ENCODE measurements at places on chromosomes 6 and 20. TPM values are rescaled to one million over a fixed set of nuclear protein-coding genes. Genes with fewer than 3 reads are reported as not detected.

DNA sequence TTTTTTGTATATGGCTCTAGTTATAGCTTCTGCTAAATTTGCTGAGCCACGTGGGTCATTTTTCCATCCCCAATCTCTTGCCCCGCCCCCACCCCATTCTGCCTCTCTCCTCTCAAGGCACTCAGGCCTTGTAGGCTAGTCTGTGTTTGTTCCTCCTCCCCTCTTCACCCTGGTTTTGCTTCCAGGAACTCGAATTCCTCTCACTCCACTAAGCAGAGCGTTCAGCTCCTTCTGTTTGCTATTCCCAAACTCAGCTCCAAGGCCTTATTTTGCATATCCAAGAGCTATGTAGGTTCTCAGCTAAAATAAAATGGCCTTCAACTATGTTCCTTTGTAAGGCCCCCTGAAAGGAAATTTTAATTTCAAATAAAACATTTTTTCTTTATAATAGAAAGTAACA is 1293.7 kb downstream of the EPHA7 start:
- no peak for DNase-seq

- peak; percentile 35 for DNase-seq
Observed at GRCh38 chr20:18138639-18139583, 1.2 kb downstream of the KAT14 start.

- DNase-seq = peak; percentile 22
Observed at GRCh38 chr6:89433252-89434149, 549 bp downstream of the ANKRD6 start.

DNA sequence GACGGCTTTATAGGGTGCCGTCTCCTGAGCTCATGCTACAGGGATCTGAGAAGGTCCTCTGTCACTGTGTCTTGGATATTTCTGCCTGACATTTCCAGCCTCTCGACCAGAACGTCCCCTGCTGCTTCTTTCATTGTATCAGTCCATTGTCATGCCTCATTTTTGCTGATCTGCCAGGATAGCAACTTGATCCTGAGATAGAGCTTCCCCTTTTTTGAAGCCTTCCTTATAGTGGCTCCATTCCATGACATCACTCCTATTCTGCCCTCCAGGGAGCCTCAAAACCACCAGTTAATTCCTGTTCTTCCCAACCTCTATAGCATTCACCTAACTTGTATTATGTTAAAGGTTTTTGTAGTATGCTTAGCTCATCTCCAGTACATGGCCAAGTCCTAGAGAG is 431.8 kb upstream of the NOX3 start:
- no peak for DNase-seq

- DNase-seq = no peak
Observed at GRCh38 chr6:70667256-70667710, 400 bp upstream of the SMAP1 start.

DNA sequence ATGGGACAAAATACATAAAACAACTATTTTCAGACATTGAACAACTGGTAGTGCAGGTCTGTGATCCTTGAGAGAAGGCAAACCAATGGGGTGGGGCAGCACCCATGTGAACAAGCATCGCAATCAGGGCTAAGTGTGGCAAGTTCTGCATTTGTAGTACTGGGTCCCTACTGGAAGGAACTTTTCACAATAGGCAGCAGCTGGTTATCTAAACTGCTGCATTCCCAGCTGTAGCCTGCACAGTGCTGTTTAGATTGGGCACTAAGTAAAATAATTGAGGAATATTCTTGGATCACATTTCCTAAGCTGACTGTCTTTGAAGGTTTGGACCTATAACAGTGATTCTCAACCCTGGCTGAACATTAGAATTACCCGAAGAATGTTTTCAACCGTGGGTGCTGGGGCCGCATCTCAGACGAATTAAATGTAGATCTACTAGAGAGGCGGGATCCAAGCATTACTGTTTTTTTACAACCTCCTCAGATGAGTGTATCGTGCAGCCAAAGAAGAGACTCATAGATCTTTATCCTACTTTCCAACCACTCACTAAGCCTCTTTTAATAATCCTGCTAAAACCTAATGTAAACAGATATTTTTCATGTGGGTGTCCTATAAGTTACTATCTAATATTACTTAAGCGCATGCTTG is 12.4 kb upstream of the MAP3K4 start:
- no peak for DNase-seq

- DNase-seq = no peak
Observed at GRCh38 chr6:35258858-35259193, 709 bp upstream of the ZNF76 start.

GRCh38 chr6:155439376-155439775 is 16.3 kb downstream of the NOX3 start:
- DNase-seq = no peak

GRCh38 chr6:72999995-73000394 is 225.3 kb downstream of the KHDC1L start:
- peak; percentile 93 for DNase-seq

- DNase-seq = no peak
Observed at GRCh38 chr20:57312138-57312537, 17.5 kb upstream of the SPO11 start.

- DNase-seq = no peak
Observed at GRCh38 chr20:49561806-49562205, 6.1 kb downstream of the PTGIS start.

DNA sequence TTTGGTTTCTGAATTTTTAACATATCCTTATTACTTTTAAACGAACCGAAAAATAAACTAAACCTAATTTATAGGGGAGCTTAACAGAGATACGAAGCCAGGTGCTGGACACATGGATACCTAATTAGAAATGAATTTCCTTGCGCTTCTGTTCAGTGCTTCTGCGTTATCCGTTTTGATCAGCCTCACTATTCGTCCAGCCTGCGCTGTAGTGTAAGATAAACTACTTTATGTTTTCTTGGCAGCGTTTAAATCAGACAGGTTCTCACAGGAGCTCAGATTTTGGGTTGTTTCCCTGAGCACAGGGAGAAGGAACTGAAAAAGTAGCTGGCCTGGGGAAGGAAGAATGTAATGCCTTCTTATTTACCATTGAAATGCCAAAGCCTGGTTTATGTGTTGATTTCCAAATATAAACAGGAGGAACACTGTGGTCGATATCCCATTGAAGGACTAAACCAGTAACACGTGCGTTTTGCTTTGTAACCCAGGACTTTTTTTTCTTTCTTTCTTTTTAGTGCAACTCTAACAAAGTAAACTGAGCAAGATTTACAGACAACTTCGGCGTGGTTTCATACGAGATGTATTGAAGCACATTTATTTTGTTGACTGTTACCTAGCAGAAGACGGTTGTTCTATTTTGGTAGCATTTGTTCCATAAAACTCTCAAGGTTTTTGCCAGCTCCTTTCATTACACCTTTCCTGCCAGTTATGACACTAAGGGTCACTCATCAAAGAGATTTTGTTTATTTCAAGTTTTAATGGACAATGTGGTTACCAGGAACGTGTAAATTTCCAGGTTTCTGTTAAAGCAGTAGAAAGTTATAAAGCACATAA is 214.8 kb upstream of the HEY2 start:
- DNase-seq = no peak

DNA sequence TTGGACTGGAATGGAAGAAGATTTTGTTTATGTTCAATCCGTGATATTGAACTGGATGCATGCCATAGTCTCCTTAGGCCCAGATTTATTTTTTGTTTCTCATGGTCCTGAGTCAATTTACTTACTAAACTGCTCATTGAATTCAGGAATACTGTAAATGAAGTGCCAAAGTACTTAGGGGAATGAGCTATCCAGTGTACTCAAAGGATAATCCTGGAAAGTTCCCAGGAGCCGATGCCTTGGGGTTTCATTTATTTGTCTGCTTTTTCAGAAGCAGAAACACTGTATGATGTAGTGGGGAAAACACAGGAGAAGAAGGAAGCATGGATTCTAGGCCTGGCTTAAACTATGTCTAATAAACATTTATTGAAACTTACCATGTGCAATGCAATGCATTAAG is 56.1 kb upstream of the THEMIS start:
- DNase-seq = no peak

- no peak for DNase-seq
Observed at GRCh38 chr20:57878786-57879424, 169.1 kb upstream of the PMEPA1 start.

GRCh38 chr20:21862956-21863355 is 157.5 kb downstream of the PAX1 start:
- no peak for DNase-seq

GRCh38 chr6:170090561-170090960 is 200.3 kb downstream of the DLL1 start:
- DNase-seq = no peak

DNA sequence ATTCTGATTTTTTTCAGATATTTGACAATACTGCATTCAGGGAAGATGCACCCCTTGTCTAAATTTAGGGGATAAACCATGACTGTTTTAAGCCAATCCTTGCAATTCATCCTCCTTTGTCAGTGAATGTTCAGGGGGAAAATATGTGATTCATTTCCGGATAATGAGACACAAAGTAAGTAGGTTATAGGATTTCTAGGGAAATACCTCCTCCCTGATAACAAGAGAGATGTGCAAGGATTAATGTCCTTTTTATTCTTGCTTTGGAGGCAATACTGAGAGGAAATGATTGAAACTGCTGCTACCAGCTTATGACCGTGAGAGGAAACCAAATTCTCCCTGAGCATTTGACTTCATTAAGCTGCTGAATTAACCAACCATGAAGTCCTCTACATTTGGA is 161.3 kb upstream of the EYA4 start:
- no peak for DNase-seq

GRCh38 chr20:25280574-25281535 is 33.0 kb downstream of the PYGB start:
- no peak for DNase-seq

- DNase-seq = no peak
Observed at GRCh38 chr6:7727946-7728854, 2.3 kb downstream of the BMP6 start.

Gene RFX6
- total RNA-seq = 0.08 TPM

Gene LTB
- not detected for total RNA-seq

Gene MYL9
- not detected for total RNA-seq

Gene GHRH
- total RNA-seq = not detected

Gene TMEM242
- total RNA-seq = 6.6 TPM

Gene NOX3
- total RNA-seq = not detected

Gene FAXC
- 27.7 TPM for total RNA-seq

Gene CSNK2B
- total RNA-seq = 213 TPM

Gene NMBR
- not detected for total RNA-seq

Gene CST4
- total RNA-seq = not detected

Gene ADGRF5
- total RNA-seq = 0.29 TPM

Gene CLPSL1
- not detected for total RNA-seq

Gene PSORS1C1
- not detected for total RNA-seq

Gene CPNE5
- total RNA-seq = not detected

Gene TOX2
- 0.37 TPM for total RNA-seq
